Eye (tissue), 1 donor: ENCODE measurements at places on chromosomes 7 and 10.

DNA sequence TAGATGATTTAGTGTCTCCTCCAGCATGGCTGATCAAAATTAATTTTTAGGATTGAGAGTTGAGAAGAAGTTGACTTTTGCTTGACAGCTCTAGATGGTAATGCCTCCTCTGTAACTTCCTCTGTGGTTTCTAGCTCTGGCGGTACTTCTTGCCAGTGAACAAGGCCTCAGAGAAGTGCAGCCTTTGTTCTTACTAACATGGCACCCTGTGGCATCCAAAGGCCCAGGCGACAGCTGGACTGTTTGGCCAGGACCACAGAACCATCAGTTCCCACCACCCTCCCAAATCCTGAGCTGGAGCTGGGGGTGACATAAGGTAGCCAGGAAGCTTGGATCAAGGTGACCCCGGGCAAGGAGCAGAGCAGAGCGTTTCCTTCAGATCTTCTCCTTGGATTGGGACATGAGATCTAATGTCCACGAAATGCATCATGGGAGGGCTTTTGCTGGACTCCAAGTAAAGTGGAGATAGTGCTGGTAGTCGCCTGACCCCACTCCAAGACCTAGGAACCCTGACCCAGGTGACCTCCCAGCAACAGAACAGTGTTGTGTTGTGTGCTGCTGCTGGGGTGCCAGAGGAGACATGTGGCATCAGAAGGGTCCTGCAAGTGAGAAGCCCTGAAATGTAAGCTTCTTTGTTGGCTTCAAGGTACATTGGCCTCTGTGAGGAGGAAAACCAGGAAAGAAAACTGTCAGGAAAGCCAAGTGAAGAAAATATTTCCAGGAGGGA is 41.8 kb downstream of the APBB1IP start:
- no peak for DNase-seq

GRCh38 chr7:9842301-9842700 is 1131.4 kb upstream of the PHF14 start:
- DNase-seq = no peak

- no peak for DNase-seq
These were observed 93.0 kb upstream of the PCGF5 start for GRCh38 chr10:91127341-91128082.

DNA sequence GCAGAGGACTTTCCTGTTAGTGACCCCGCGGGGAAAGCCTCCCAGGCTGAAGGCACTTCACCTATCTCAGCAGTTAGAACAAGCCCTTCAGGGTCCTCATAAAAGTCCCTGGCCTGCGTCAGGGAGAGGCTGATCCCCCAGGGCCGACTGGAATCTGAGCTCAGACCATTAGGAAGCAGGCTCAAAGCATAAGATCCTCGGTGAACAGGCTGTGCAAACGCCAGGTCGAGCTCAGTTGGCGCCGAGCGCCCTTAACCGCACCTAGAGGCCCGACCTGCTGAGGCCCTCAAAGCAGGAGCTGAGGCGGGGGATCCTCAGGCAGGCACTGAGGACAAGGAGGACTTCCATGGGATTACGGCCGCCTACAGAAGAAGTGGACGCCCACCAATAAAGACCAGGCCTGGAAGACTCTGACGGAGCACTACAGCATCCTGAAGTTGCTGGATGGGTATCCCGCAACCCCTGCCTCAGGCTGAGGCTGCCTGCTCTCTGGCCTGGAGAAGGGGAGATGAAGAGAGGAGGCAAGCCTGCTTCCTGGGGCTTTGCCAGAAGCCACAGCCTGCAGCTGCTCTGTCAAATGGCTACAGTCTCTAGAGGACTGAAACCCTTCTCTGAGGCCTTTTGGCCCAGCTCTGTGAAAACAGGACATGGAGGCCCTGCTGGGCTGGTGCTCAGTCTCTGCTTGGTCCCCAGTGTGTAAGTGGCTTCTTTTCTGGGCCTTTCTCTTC is 29.9 kb downstream of the LIPJ start:
- DNase-seq = no peak

- DNase-seq = no peak
These were observed 495.7 kb downstream of the INHBA start for GRCh38 chr7:41207141-41207540.

DNA sequence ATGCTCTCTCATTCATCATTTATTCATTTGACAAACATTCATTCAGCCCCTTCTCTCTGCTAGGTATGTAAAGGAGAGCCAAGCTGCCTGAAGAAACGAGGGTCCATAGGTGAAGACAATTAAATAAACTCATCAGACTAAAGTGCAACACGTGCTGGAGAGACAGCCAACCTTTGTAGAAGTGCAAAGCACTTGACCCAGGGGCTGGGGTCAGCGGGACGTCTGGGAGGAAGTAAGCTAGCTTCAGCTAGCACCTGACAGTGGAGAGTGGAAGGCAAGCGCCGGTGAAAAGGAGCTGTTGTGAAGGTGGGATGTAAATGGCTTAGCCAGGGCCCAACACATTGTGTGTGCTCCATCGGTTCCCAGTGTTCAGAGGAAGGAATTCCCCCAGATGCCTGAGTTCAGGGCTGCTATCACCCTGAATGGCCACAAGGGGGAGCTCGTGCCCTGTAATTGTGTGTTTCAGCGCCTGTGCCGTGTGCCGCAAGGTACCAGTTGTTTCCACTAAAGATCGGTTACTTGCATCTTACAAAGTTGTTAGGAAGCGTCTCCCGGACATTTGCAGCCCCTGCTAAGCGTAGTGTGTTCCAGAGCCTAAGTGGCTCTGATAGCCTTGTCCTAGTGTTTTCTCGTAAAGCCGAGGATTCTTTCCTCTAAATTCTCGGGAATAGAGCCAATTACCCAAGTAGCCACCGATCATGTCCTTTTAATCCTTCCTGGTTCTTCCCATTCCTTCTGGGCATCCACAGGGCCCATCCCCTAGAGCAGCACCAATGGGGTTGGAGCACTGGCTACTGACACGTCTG is 30.6 kb downstream of the TLX1 start:
- DNase-seq = peak; percentile 95

- peak; percentile 40 for DNase-seq
These were observed 37.9 kb downstream of the ADAM12 start for GRCh38 chr10:126350216-126350992.

- no peak for DNase-seq
These were observed 372.4 kb upstream of the LRGUK start for GRCh38 chr7:133754708-133755107.

DNA sequence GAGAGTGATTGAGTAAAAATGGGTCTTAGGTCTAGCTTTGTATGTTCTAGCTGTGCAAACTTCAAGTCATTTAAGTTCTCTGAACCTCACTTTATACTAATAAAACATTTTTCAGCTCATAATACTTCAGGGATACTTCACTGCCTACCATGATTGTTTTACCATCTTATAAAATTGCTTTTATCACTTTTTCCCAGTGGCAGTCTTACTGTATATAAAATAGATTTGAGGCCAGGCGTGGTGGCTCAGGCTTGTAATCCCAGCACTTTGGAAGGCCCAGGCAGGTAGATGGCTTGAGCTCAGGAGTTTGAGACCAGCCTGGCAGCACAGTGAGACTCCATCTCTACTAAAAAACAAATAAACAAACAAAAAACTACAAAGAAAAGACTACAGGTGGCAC is 17.4 kb downstream of the FGL2 start:
- DNase-seq = no peak

DNA sequence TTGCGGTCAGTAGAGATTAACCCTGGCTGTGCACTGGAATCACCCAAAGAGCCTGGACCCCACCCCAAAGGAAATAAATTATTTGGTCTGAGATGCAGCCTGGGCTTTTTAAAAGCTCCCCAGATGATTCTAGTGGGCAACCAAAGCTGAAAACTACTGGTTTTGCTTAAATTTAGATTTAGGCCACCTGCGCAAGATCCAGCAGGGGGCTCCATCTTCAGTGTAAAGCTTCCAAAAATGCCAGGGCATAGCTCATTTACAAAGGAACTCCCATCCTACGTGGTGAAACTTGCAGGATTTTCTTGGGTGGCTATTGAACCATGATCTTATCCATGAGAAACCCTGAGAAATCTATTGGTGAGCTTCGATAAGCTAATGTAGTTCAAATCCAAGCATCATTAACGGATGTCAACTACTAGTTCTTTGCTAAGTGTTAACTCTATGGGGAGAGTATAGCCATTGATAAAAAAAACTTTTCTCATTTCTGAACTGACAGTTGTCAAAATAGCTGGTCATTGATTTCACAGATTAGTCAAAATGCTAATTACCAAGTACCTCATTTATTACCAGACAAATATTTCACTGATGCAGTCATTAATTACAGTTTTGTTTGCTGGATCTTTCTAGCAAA is 315.3 kb downstream of the LHFPL3 start:
- DNase-seq = no peak

GRCh38 chr10:61455656-61456055 is 2.5 kb upstream of the TMEM26 start:
- DNase-seq = no peak

DNA sequence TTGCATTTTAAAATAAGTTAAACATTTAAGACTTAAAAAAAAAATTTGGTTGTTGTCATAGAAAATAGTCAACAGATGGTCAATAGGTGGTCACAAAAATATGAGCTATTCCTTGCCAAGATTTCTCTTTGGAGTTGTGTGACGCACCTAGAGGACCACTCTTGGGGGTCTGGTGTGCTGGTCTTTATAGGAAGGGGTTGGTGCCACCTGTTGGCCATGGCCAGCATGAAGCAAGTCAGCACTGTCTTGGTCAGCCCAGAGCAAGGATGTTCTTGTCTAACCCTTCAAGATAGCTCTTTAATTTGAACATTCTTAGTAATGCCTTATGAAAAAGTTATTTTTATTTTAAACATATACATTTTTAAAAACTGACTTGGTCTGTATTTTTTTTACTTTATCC is 267.9 kb upstream of the CNTNAP2 start:
- DNase-seq = peak; percentile 13

DNA sequence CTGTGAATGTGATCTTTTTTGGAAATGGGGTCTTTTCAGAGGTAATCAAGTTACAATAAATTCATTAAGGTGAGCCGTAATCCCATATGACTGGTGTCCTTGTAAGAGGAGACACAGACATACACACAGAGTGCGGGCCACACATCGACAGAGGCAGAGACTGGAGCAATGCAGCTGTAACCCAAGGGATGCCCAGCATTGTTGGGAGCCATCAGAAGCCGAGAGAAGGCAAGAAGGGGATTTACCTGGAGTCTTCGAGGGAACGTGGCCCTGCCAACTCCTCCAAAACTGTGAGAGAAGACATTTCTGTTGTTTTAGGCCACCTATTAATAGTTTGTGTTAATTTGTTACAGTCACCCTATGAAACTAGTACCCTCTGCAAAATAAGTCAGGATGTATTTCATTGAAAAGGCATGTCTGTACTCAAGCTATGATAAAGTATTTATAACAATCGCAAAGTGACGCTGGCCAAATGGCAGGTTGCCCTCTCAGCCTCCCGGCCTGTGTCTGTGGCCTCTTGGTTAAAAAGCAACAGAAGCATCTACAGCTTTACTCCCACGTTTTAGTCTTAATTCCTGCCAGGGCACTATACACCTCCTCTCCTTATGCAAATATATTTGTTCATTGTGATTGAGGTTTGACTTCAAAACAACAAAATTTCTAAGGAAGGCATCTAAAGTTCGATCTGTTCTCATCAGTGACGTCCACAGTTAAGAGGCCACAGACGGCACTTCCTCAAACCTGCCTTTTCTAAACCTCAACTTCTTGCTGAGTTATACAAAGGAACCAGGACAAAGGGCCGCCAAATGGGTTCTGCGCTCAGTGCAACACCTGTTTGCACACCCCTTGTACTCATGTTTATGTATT is 46.8 kb downstream of the HIPK2 start:
- no peak for DNase-seq

GRCh38 chr10:69492746-69493462 is 41.6 kb downstream of the TSPAN15 start:
- DNase-seq = no peak

- no peak for DNase-seq
These were observed 141.1 kb downstream of the DYNC2I1 start for GRCh38 chr7:158997471-158997870.

GRCh38 chr7:47783456-47784223 is 164.6 kb downstream of the PKD1L1 start:
- DNase-seq = peak; percentile 71
